D341Med (cell line): ENCODE measurements at places on chromosomes 1 and 21.
A peak's percentile ranks its signal among the peaks of the same experiment; 100 is the strongest.

DNA sequence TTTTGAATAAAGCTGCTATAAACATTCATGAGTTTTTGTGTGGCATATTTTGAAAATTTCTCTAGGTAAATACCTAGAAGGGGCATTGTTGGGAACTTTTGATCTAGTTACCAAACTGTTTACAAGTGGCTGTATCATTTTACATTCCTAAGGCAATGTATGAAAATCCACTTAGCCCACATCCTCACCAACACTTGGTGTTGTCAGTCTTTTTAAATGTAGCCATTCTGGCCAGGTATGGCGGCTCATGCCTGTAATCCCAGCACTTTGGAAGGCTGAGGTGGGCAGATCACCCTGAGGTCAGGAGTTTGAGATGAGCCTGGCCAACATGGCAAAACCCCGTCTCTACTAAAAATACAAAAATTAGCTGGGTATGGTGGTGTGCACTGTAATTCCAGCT, 5.9 kb upstream of the KCNE2 start:
- no peak for DNase-seq

DNA sequence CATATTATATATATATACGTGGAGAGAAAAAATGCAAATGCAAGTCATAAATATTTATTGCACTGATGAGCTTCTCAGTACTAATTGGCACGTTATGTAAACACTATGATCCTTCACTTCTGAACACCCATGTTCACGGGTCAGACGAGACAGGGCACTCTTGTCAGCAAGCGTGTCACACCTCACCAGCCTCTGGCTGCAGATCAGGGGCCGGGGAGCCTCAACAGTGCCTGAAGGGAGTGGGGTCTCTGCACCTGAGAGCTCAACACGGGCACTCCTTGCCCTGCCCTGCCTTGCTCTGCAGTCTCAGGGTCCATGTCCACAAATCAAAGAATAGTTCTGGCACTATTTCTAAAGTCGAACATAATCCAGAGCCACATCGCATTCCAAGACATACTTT, 409 bp upstream of the HIVEP3 start:
- DNase-seq = no peak

DNA sequence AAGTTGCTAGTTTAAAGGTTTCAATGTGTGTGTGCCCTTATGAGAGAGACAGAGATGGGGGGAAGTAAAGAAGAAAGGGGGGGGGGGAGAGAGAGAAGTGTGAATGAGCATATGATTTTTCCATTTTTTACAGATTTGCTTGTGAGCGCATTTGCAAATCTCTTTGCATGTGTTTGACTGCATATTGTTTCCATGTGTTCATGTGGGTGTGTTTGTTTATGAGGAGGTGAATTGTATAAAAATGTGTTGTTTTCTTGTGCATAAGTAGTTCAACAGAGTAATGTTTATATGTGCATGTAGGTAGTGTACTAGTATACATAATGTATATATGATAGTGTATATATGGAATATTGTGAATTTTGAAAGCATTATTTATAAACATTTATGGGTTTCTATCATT, 205.9 kb upstream of the SPAG17 start:
- DNase-seq = no peak

DNA sequence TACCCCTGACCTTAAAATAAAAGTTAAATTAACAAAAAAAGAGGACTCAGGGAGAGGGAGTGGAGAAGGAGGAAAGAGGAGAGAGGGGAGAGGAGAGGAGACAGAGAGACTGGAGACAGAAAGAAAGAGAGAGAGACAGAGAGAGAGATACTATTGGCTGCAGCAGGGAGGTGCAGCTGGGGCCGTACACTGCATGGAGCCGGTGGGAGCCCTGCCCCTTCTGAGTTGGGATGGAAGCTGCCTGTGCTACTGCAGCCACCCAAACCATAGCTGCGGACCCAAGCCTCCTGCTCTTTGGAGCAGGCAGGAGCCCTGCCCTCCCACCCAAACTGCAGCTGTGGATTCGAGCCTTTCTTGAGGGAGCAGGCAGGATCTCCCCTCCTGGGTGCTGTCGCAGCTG, 32.7 kb upstream of the HP1BP3 start:
- DNase-seq = no peak

- no peak for DNase-seq
These were observed 66.7 kb upstream of the ACOT11 start for GRCh38 chr1:54481201-54481884.

DNA sequence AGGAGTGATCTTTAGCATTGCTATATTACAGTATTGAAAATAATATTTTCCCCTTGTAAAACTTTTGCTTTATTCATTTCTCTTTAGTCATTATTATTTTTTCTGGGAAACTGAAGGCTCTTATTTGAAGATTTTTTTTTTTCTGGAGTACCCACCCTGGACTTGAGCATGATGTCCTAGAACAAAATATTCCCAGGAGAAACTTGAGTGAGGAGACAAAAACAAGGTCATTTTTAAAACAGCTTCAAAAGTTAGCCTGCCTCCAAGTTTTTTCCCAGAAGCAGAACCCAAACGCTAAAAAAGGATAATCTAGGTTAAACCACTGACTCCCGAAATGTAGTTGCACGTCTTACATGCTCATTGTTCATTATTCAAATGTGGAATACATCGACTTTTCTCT, 160.2 kb upstream of the KCTD3 start:
- no peak for DNase-seq

- no peak for DNase-seq
These were observed 44.9 kb downstream of the ACTA1 start for GRCh38 chr1:229388897-229389580.

DNA sequence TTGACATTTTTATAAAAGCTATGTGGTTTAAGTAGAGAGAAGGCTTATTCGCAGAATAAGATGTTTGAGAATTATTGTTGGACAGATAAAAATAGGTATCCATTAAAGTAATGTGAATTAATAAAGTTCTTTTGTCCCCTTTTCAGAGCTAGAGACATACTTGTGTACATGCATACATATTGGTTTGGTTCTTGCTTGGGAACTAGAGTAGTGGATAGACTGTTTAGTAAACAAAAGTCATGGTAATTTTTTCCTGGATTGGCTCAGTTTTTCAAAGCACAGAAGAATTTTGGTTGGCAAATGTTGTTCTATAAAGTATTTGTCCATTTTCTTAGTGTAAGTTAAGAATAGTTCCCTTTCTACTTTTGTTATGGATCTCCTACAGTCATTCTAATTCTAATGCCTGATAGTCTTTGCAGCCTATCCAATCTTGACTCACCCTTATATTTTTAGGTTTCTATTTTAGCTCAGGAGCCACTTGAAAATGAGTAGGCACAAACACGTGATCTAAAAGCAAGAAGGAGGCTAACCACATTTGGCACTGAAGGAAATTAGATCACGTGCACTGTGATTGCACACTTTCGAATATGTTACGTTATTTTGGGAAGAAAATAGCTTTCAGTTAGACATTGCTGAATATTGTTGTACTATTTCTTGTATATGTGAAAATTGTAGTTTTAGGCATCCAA, 47.0 kb downstream of the RABGAP1L start:
- DNase-seq = no peak

- no peak for DNase-seq
These were observed 3.7 kb downstream of the MRTO4 start for GRCh38 chr1:19255288-19255687.

GRCh38 chr1:70504821-70505193, 93.7 kb downstream of the CTH start:
- DNase-seq = peak; percentile 38

GRCh38 chr1:6096243-6097116, 50.8 kb downstream of the KCNAB2 start:
- DNase-seq = no peak

DNA sequence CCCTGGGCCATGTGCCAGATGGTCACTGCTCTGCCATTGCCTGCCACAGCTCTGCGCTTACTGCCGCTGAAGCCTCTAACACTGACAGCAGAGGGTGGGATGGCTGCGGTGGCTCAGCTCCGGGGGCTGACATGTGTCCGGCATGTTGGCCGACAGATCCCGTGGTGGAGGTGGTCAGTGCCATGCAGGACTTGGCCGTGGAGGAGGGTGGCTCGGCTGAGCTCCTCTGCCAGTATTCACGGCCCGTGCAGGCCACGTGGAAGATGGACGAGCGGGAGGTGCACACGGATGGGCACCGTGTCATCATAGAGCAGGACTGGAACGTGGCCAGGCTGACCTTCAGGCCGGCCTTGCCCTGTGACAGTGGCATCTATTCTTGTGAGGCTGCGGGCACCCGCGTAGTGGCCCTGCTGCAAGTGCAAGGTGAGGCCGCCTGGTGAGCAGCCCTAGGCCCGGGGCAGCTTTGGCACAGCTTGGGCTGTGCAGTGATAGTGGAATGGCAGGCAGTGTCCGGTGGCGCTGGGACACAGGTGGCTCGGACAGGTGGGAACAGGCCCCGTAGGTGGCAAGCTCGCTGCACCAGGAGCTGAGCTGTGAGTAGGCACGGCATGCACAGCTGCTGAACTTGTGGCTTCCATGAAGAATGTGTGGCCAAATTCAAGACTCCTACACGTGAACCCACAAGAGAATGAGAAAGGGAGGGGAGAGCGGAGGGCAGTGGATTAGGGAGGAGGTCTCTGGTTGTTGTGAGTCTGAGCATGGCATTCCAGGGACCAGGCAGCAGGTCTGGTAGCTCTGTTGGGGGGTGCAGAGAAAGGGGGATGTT, 91.8 kb downstream of the TRIM11 start:
- no peak for DNase-seq

DNA sequence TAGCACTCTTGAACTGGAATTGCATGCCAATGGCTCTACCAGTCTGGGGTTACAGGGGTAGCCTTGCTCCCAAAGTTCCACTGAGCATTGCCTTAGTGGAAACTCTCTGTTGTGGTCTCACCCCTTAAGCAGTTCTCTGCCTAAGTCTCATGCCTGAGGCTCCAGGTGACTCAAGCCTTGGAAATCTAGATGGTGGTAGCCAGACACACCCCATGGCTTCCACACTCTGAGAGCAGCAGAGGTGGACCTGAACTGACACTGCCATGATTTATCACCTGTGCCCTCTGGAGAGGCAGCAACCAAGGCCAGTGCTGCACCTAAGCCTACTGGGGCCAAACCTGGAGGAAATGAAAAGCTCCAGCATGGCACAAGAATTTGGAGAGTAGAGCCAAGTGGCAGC, 285.7 kb upstream of the PKN2 start:
- no peak for DNase-seq

- DNase-seq = no peak
These were observed 18.7 kb upstream of the KNCN start for GRCh38 chr1:46569884-46570725.

DNA sequence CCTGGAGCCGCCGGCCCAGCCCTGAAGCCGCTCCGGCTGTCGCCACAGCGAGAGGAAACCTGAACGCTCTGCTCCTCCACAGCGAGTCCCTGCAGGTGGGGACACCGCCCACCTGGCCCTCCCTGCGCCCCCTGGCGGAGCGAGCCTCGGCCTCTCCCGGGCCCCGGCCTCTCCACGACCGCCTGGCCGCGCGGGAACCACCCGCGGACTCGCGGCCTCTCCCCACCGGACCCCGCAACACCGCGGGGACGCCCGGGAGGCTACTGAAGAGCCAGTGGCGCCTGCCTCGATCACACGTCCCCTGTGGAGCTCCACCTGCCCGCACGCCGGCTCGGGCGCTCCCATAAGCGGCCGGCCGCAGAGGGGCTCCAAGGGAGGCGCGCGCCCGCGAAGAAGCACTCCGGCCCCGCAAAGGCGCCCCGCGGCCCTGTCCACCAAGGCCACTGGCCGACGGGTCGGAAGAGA, 109.6 kb downstream of the KCNN3 start:
- DNase-seq = no peak

GRCh38 chr1:209641832-209642172, 10.4 kb downstream of the LAMB3 start:
- no peak for DNase-seq

DNA sequence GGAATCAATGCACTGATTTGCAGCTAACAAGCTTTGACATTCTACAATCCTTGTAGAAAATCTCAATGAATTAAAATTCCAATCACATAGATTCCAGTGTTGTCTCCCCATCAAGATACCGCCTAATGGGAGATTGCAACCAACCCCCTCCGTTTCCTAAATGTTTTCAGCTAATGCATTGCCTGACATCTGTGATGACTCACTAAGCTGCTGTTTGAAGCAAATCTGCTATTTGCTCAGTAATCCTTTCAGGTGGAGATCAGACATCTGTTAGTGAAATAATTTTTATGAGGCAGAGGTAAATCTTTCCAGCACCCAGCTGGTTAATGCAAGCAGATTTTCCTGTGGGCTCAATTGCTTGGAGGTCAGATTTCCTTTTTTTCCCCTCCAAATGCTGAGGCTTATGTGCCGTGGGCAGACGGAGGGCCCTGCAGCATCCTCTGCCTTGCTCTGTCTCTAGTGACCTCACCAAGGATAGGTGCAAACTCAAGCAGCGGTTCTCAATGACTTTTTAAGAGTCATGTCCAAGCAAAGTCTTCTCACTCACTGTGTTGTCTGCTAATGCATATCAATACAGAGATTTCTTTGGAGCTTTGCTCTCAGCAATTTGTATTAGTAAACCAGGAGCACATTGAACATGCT, 91.1 kb upstream of the RAB3GAP2 start:
- DNase-seq = peak; percentile 79

- no peak for DNase-seq
These were observed 111.8 kb downstream of the FGGY start for GRCh38 chr1:59408608-59409240.

GRCh38 chr1:52055066-52055865, at the start of gene TXNDC12:
TSS of gene TXNDC12 (minus strand) at chr1:52055191. CDS start at chr1:52055096, 95 bp downstream.
- DNase-seq = peak; percentile 87

GRCh38 chr1:230550428-230550827, 91.9 kb upstream of the COG2 start:
- no peak for DNase-seq

- DNase-seq = no peak
These were observed 3.0 kb downstream of the CDC42 start for GRCh38 chr1:22055463-22055862.

DNA sequence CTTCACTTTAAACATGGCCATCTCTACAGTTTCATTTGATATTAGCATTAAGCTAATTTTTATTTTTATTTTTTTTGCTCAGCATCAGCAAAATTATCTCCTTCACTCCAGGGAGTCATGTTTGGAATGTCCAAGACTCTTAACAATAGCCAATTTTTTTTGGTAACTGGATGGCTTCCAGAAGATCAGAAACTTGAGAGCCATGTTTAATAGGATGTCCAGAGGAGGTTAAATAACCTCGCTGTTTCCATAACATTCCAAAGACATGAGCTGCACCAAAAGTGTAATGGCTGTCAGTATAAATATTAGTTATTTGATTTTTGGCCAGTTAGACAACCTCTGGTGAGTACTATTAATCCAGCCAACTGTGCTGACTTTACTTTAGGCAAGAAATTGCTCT, 80.7 kb downstream of the DNTTIP2 start:
- DNase-seq = no peak

- no peak for DNase-seq
These were observed 55.9 kb downstream of the HHAT start for GRCh38 chr1:210384625-210385024.

GRCh38 chr1:978069-978834, 3.6 kb downstream of the PERM1 start:
- DNase-seq = no peak
